ENCODE measurements at places on chromosomes 6 and 20.

DNA sequence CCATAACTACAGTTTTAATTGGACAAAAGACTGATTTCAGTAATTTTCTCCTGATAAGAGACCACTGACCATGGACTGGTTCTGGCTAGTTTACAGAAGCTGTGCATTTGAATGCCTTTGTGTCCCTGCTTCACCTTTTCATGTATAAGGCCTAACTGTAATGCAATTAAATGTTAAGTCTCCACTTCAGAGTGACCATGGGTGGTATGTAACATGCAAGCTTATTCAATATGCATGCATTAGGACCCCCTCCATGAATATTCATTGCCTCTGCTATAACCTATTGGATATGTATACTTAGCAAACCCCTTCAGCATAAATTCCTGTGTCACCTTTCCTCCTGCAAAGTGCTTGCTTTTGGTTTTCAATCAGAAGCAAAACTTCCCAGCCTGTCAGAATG is 2.2 kb downstream of the UBD start:
- no peak for DNase-seq

- no peak for DNase-seq
Measured at GRCh38 chr6:41785689-41786450, 1.6 kb upstream of the TOMM6 start.

- no peak for DNase-seq
Measured at GRCh38 chr20:11810311-11811083, 107.2 kb upstream of the BTBD3 start.

GRCh38 chr6:105850261-105851112 is 235.6 kb upstream of the PRDM1 start:
- no peak for DNase-seq

- peak; percentile 79 for DNase-seq
Measured at GRCh38 chr6:90233994-90234393, 62.6 kb downstream of the BACH2 start.

GRCh38 chr6:41805830-41806774 is 18.6 kb downstream of the TOMM6 start:
- DNase-seq = no peak

DNA sequence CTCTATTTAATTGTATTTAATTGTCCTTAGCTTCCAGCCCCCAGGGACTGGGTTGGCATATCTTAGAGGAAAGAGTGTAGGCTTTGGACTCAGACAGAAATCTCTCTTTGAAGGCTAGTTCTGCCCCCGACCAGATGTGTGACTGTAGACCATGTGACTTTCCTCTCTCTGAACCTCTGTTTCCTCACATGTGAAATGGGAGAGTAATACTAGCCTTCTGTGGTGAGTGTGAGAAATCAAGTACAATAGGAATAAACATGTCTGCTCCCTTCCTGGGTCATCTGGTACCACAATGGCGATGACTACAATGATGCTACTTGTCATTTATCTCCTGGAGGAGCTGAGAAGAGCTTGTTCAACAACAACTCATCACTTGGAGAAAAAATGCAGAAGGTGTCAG is 179.9 kb downstream of the LRFN2 start:
- DNase-seq = no peak

- no peak for DNase-seq
Measured at GRCh38 chr6:73353636-73354593, at the start of gene DPPA5. DPPA5 (minus strand) TSS chr6:73354276; CDS start chr6:73354225, 51 bp downstream.

- no peak for DNase-seq
Measured at GRCh38 chr6:38507173-38507572, 132.6 kb downstream of the BTBD9 start.

DNA sequence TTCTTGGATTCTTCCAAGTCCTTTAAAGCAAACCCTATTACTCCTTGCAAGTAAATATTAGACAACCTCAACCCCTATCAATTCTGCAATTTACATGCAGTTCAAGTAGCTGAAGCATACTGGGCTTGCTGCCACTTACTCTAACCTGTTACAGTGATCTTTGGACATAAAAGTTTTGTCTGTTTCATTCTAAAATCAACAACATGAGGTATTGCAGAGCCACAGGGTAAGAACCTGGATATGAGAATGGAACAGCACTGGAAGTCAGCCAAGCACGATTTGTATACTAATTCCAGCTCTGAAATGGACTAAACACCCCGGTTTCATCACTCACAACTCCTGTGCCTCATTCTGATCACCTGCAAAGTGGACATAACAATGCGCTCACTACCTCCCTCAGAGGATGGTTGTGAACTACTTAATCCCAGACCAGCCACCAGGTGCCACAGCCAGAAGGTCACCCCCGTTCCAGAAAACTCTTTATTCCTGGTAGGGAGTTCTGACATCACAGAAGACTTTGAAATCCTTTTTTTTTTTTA is 270.0 kb downstream of the ADGB start:
- no peak for DNase-seq

DNA sequence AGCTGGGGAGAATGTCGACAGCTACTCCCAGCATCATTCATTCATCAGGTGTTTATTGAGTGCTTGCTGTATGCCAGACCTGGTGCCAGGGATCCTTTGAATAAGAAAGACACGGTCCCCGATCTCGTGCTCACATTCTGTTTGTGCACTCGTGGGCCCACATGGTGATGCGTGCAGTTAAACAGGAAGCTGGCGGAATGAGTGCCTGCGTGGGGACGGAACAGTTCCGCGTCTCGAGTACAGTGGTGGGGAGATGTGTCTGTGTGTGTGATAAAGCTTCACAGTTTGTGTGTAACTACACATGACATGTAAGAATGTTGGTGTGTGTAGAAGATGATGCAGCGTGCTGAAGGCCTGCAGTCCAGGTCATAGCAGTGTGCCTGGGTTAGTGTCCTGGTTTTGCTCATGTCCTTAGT is 6.5 kb downstream of the RBM38 start:
- DNase-seq = peak; percentile 47

GRCh38 chr6:110705543-110705942 is 109.7 kb downstream of the CDK19 start:
- no peak for DNase-seq

GRCh38 chr6:168507297-168507696 is 66.3 kb downstream of the SMOC2 start:
- no peak for DNase-seq

GRCh38 chr20:39136798-39137197 is 174.7 kb downstream of the DHX35 start:
- DNase-seq = no peak

DNA sequence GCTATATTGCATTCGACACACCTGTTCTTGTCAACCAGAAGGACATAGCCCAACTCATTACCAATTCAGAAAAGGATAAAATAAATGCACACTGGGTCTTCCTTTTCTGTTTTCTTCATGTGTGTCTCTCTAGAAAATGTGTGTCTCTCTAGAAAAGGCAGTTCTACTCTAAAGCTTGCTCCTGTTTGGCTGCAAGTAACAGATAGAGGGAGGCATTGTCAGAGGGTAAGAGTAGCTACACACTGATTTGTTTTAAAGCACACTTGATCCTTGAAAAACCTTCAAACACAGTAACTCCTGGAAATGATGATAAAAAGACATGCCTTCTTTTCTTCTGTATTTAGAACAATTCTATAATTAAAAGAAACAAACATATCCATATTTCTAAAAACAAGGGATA is 21.3 kb downstream of the GRM1 start:
- no peak for DNase-seq

- DNase-seq = no peak
Measured at GRCh38 chr6:52745764-52746201, 17.5 kb downstream of the GSTA2 start.

DNA sequence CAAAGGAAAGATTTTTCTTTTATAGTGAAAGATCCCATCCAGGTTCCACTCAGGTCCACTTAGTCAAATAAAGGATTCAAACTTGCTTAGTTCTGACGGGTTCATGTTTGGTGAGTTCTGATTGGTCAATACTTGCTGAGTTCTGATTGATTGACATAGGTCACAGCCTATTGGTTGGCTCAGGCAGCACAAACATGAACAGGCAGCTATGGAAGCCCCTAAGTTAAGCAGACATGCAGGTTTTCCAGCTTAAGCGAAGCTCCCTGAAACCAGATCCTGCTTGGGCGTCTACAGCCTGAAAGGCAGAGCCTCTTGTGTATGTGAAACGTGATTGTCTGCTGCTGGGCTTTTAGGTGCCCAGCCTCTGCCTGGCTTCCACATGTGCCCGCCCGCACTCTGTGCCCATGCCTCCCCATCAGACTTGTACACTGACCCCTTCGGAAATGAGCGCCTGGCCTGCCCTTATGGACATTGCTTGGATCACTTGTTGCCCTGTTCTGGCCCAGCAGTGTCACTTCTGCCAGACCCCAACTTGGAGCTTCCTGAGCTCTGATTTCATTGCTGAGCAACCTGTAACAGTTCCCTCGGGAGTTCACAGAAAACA is 45.4 kb upstream of the ECI2 start:
- no peak for DNase-seq

DNA sequence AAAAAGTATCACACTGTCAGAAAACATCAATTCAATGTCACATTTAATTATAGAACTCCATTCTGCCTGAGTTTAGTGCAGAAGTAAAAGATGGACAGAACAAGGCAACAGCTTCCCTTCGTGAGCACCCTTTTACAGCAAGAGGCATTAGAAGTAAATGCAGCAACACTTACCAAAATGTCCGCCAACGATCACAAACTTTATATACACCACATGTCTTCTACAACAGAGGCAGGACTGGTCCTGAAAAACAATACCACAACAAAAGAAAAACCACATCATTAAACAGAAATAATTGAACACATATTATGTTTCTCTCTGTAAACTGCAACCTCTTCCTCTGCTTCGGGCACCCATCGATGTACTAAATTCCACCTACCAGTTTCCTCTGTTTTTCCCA is 92.9 kb downstream of the FYN start:
- DNase-seq = no peak

DNA sequence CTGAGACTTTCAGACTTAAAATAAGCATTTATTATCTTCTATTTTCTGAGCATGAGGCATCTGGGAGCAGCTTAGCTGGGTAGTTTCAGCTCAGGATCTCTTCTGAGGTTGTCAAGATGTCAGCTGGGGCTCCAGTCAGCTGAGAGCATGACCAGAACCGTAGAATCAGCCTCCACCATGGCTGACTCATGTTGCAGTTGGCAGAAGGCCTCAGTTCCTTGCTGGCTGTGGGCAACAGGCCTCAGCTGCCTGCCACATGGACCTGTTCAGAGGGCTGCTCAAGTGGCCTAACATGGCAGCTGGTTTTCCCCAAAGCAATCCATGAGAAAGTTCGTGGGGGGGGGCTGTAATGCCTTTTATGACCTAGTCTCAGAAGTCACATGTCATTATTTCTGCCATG is 142.3 kb downstream of the LY86 start:
- DNase-seq = no peak

GRCh38 chr6:158628542-158628941 is 16.0 kb downstream of the DYNLT1 start:
- no peak for DNase-seq

DNA sequence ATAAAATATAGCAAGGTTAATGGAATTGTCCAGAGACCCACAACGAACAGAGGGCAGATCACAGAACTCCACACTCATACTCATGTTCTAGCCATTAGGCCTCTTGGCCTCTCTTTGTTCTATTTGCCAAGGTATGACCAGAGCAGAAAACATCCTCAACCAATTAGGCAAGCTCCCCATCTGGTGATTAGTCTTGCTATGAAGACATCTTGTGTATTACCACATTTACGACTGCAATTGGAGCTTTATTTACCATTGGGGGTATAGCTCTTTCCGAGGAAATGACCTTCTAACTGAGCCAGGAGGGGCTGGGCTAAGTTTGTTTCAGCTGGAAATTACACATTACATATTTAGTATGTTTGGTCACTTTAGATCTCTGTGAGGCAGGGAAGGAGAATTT is 593.9 kb downstream of the CD109 start:
- DNase-seq = no peak

DNA sequence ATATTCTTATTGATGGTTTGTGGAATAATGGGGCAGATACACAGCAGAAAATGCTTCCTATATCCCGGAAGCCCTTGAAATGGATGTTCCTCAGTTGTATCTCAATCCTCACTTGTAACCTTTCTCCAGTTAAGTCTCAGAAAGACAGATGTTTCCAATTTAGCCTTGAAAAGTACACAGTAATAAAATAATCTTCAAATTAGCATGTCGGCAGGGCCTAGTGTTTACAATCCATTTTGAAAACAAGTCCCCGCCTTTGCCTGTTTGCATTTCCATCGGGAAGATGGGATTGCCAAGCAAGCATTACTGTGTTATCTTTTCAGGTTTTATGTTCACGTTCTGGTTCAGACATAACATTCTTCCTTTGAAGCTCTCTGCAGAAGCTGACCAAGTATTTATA is 41.5 kb downstream of the SNRNP48 start:
- no peak for DNase-seq

GRCh38 chr6:30357678-30358540 is 13.0 kb downstream of the RPP21 start:
- DNase-seq = peak; percentile 12

- DNase-seq = no peak
Measured at GRCh38 chr20:63544241-63544957, 3.1 kb downstream of the SRMS start.

- no peak for DNase-seq
Measured at GRCh38 chr6:109507490-109508072, 24.6 kb upstream of the ZBTB24 start.

DNA sequence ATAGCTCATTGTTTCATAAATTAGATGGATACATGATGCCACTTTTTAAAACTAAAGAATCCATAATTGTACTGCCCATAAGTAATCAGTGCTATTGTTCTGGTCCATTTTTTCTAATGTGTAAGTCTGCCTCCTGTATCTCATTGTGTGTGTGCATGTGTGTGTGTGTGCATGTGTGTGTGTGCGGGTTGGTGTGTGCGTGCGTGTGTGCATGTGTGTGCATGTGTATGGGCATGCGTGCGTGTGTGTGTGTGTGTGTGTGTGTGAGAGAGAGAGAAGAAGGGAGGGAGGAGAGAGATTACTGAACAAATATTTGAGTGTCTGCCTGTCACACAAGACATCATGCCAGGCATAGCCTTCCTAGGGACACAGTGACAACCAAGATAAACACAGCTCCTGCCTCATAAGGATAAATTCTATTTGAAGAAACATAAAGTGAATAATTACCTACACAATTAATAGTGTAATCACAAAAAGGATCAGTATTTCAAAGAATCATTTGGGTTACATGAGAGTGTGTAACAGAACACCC is 33.2 kb upstream of the RPS6KA2 start:
- no peak for DNase-seq

- DNase-seq = no peak
Measured at GRCh38 chr6:109202409-109203264, 107.3 kb downstream of the CEP57L1 start.

GRCh38 chr6:106411643-106412200 is 51.2 kb downstream of the CRYBG1 start:
- no peak for DNase-seq
